Stimulated activated CD8-positive, alpha-beta memory T cell treated with anti-CD3 and anti-CD28 coated beads, Interleukin-7, amount 100 ng/mL, for 24 hours (primary cell): ENCODE measurements at places on chromosomes 7 and 10.
A peak's percentile ranks its signal among the peaks of the same experiment; 100 is the strongest.

DNA sequence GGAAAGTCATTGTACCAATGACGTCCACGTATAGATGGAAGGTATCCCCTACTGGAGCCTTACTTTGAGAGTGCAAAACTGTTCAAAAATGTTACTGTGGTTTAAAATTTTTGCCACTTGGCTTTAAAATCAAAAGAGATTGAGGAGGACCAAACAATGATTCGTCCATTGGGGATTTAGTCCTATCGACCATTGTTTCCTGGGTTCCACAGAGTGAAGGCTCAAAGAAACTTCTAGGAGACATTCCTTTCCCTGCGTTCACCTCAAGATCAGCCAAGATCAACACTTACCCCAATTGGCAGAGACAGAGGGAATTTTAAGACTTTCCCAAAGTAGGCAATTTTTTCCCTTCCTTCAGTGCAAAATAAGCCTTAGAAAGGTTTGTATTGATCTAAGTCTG, 152.3 kb downstream of the NEBL start:
- DNase-seq: no peak

GRCh38 chr10:116073510-116073909, 199.5 kb downstream of the GFRA1 start:
- DNase-seq: no peak

- no peak for DNase-seq
Observed at GRCh38 chr7:122688400-122688998, 10.4 kb downstream of the RNF133 start.

GRCh38 chr7:11829954-11830353, 2.0 kb downstream of the THSD7A start:
- DNase-seq: no peak

GRCh38 chr10:94363251-94363565, 469 bp upstream of the NOC3L start:
- no peak for DNase-seq

DNA sequence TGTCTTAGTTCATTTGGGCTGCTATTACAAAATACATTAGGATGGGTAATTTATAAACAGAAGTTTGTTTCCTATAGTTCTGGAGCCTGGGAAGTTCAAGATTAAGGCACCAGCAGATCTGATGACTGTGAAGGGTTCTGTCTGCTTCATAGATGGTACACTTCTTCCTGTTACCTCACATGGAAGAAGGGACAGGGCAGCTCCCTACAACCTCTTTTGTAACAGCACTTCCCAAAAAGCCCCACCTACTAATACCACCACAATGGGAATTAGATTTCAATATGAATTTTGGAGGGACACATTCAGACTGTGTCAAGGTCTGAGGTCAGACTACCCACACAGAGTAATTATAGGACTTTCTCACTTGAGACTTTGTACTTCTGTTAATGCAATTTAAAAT, 260.3 kb downstream of the ARHGAP12 start:
- DNase-seq: no peak

DNA sequence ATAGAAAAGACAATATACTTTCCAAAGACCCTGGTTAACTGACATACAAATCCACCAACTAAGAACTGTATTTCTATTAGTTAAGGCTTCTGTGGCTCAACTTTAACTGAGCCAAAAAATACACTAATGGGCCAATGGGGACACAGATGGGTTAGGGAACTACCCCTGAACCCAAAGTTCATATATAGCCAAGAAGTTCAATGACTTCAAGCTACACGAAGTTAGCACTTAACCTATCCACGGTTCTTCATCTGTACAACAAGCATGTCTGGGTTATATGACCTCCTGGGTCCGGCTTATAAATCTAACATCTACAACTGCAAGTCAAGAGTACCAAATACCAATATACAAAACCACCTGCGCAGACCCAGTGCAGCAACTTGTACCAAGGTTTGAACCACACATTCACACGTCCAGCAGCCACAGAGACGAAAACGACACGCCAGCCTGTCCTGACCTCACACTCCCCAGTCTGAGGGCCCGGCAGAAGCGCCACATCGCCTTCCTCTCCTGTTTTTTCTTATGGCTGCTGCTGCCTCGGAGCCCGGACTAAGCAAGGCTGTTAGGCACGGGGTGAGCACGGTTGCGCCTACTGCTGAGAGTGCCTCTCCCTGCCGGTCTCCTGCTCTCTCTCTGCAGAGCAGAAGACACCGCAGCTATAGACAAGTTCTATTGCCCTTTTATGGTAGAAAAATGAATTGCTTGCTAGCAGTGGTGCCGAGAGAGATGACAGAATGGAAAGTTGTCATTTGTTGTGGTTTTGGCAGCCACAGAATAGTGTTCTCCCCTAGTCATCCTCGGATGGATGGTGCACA, 86.3 kb downstream of the RNF216 start:
- peak; percentile 28 for DNase-seq

DNA sequence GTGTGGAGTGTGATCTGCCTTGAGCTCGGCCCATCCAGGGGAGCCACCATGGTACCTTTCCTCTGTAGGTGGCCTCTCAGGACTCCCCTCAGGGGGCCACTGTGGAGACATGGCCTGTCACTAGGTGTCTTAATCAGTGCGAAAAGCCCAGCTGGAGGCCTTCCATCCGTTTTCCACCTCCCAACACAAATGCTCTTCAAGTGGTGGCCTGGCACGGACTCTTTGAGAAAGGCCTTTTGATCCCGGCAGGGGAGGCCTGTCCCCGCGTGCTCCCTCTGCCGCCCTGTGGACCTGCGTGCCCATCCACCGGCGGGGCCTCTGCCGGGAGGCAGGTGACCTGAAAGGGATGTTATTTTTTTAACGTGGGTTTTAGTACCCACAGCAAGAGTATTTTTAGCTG, 149.5 kb downstream of the RGS10 start:
- no peak for DNase-seq

DNA sequence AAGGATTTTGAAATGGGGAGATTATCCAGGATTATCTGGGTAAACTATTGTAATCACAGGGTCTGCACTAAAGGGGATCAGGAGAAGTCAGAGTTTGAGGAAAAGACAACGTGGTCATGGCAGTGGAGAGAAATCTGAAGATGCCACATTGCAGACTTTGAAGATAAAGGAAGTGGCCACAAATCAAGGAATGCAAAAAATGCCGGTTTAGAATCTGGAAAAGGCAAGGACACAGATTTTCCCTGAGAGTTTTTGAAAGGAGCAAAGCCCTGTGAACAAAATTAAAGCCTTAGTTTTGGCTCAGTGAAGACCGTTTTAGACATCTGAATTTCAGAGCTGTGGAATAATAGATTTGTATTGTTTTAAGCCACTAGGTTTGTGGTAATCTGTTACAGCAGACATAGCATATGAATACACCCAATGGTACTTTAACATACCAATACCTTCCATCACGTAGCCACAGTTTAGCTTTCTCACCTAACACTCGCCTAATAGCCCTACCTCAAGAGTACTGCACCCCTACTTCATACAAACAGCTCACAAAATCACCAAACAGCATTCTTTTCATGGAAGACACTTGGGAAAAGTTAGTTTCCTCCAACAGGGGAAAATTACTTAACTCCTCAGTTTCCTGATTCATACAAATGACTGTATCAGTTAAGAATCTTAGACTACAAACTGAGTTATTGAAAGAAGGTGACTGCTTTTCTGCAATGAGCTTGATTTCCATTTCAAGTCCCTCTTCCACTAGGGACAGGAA, 446.5 kb downstream of the INHBA start:
- DNase-seq: no peak

GRCh38 chr10:76675951-76676587, 961.5 kb downstream of the KCNMA1 start:
- DNase-seq: no peak

DNA sequence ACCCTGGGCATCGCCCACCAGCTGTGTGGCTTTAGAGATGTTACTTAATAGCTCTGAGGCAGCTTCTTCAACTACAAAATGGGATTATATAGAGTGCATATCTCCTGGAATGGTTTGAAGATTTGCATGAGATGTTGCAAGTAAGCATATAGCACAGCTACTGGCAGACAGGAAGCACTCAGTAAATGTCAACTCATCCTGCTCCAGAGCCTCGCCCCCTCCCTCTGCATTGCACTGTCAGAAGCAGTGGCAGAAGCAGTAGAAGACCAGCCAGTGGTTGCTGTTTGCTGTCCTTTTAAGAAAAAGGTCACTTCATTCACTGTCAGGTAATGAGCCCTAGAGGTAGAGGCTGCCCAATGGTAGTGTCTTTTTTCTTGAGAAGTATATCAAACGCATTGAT, 180.0 kb upstream of the GHITM start:
- no peak for DNase-seq

- no peak for DNase-seq
Observed at GRCh38 chr10:44383749-44384600, 922 bp downstream of the CXCL12 start.

DNA sequence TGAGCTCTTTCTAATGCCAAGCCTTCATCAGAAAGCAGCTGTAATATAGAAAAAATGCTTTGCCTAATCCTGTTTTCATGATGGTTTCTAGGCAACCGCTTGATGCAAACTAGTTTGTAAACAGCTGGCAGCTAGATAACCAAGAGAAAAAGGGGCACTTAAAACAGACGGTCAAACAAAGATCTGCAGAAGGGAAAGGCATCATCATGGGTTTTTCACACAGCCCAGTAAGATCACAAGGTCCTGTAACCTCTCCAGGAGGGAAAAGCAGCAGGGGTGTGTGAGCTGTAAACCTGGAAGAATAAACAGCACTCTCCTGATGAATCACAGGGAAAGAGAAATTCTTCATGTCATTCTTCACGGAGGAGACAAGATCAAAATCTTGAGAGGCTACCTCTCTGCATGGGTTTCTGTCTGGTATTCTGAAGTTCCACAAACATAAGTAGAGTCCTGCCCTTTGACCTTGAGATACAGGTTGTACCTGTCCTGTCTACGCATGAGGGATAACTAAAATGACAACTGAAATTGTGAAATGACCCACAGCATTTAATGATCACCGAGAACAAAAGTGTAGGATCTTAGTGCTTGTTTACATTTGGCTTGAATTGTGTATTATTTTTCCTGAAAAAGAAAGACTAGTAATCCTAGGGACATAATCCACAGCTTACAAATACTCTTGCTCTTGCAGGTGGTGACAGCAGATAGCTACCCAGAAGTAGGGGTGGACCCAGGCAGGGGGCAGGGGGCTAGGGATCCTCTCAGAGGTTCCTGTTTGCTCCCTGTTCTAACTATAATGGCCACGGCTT, 48.0 kb downstream of the CREB3L2 start:
- no peak for DNase-seq

- DNase-seq: no peak
Observed at GRCh38 chr10:77710081-77710551, 72.5 kb upstream of the KCNMA1 start.

- no peak for DNase-seq
Observed at GRCh38 chr10:72951760-72952159, 2.8 kb downstream of the PLA2G12B start.

GRCh38 chr10:71209731-71210541, 2.4 kb upstream of the UNC5B start:
- DNase-seq: no peak

DNA sequence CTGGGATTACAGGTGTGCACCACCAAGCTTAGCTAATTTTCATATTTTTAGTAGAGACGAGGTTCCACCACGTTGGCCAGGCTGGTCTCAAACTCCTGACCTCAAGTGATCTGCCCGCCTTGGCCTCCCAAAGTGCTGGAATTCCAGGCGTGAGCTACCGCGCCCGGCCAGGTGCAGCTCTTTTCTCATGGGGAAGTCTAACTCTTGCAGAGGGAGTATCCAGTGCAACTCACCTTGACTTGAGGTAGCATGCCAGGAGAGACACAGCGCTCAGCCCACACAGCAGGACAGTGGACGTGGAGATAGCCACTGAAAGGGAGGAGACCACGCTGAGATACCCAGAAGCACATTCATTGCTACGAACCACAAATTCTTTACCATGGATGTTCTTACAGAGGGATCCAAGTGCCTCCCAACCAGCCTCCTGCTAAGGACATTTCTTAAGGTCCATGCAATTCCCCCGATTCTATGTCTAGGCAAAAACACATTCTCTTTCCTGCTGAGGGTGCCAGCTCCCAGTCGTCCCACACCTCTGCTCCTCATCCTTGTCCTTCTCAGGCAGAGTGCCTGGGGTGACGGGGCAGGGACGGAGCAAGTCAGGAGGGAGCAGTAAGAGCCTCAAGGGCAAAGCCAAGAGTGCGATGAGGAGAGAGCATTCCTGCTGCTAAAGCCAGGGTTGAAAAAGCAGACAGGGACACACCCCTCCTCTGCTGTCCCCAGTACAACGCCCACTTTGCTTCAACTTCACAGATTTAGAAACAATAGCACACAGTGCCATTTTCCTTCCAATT, 21.0 kb downstream of the IL15RA start:
- DNase-seq: no peak
